Activated CD8-positive, alpha-beta T cell treated with anti-CD3 and anti-CD28 coated beads for 36 hours (primary cell): ENCODE measurements at places on chromosomes 2 and 18.
A peak's percentile ranks its signal among the peaks of the same experiment; 100 is the strongest.

GRCh38 chr2:133486771-133487191 lies 81.5 kb downstream of the NCKAP5 start:
- H3K36me3 ChIP-seq, result no peaks in the 10 kb centered on the region
- no peak for DNase-seq
- H3K27me3 ChIP-seq, result no peaks in the 10 kb centered on the region
- no peak overlapping the region for H3K4me3 ChIP-seq

DNA sequence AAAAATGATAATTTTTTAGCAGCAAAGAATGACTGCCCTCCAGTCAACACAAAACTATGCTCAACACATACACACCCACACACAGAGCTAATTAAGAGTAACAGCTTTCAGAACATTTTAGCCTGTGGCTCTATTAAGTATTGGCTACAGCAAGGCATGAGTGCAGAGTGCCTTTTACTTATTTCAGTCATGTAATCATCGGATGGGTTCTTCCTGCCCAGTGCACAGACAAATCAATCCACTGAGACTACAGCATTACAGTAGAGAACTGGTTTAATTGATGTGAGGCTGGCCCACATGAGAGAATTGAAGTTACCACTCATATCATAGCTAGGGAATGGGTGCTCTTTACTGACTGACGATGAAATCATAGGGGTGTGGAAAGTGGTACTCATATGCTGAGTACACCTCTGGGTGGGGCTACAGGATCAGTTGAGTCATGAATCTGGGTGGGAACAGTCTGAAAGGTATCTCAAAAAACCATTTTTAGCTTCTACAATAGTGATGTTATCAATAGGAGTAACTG lies 241.0 kb downstream of the FSIP2 start:
- no peaks in the 10 kb centered on the region for H3K4me1 ChIP-seq
- no peak overlapping the region for H3K27ac ChIP-seq
- H3K4me3 ChIP-seq, result no peak overlapping the region
- DNase-seq, result peak; percentile 16

DNA sequence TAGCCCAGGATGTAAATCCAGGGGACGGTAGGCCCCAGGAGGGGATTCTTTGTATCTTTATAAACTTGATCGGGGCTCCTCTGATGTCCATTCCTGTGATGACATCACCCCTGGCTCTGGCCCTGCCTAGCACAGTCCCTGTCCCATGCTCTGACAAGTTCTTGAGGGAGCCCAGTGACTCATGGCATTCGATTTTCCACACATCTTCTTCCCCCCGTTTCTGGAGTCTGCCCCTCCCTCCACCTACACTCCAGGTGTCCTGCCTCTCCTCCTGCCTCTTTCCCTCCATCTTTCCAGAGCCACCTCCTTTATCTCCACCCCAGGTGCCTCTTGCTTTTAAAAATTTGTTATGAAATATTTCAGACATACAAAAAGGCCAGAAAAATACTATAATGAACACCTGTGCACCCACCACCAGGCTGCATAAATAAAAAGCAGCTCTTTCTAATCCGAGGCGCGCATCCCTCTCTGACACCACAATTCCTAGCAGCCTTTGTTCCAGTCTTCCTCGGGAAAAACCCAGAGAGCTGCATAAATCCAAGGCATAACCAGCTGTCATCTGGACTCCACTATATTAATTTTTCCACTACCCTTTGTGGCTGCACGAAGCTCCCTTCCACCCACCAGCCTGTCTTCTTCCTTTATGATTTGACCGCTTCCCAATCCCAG lies 207.7 kb downstream of the ZBTB7C start:
- H3K27ac ChIP-seq, result no peak overlapping the region
- no peaks in the 10 kb centered on the region for H3K4me1 ChIP-seq
- H3K36me3 ChIP-seq, result no peaks in the 10 kb centered on the region
- H3K4me3 ChIP-seq, result no peak overlapping the region
- no peak for DNase-seq

DNA sequence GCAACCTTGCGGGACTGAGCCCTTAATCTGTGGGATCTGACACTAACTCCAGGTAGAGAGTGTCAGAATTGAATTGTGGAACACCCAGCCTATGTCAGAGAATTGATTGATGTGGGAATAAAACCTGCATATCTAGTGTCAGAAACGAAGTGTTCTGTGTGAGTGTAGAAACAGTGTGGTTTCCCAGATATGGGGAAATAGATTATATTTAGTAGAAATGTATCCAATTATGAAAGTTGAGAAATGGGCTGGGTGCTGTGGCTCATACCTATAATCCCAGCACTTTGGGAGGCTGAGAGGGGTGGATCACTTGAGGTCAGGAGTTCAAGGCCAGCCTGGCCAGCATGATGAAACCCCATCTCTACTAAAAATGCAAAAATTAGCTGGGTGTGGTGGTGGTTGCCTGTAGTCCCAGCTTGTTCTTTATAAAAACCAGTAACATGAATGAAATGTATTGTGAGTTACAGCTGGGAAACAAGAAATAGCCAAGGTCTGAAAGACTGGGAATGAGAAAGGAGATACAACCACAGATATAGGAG lies 4.3 kb upstream of the TP53I3 start:
- H3K36me3 ChIP-seq, result peaks cover 5% of the 10 kb centered on the region
- H3K4me1 ChIP-seq, result peaks cover 9% of the 10 kb centered on the region
- H3K4me3 ChIP-seq, result no peak overlapping the region

GRCh38 chr18:61896757-61897156 lies 4.0 kb upstream of the RNF152 start:
- H3K36me3 ChIP-seq, result no peaks in the 10 kb centered on the region
- no peak for DNase-seq
- H3K4me1 ChIP-seq, result peaks cover 14% of the 10 kb centered on the region
- H3K27ac ChIP-seq, result no peak overlapping the region
